ENCODE measurements at places on chromosomes 5 and 9.
A peak's percentile ranks its signal among the peaks of the same experiment; 100 is the strongest.

DNA sequence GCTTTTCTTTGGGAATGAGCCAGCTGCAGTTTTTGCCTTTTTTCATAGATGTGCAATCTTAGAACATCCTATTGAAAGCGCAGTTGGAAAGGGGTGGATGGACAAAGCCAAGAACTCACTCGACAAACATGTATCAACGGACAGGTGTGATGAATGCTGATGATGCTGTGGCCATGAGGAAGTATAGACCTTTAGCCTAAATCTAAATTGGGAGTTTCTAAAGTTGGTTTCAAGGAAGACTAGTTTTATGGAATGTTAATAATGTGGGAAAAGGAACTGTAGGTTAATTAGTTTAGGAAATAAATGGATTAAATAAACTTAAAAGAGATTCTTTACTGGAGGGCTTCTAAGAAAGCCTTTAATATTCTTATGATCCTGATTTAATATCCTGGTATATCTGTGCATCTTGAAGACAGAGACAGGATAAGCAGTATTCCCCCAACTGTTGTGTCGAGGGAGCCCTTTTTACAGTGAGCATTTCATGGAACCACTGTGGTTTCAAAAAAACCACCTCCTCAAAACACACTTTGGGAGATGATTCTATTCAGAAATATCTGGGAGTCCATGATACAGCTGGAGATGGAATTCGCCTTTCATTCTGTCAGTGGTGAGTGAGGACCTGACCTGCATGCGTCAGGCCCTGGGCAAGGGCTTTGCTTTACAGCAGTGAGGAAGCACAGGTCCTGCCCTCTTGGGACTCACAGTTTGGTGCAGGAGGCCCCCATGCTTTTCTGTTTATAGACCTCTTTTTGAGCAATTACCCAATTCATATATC, 82.6 kb downstream of the AOPEP start:
- DNase-seq, result no peak

- no peak for DNase-seq
Observed at GRCh38 chr9:95368377-95369160, 51.1 kb upstream of the FANCC start.

GRCh38 chr9:621201-621855, 220.2 kb upstream of the DMRT1 start:
- no peak for DNase-seq

GRCh38 chr5:77761606-77762005, 14.5 kb downstream of the TBCA start:
- DNase-seq, result no peak

DNA sequence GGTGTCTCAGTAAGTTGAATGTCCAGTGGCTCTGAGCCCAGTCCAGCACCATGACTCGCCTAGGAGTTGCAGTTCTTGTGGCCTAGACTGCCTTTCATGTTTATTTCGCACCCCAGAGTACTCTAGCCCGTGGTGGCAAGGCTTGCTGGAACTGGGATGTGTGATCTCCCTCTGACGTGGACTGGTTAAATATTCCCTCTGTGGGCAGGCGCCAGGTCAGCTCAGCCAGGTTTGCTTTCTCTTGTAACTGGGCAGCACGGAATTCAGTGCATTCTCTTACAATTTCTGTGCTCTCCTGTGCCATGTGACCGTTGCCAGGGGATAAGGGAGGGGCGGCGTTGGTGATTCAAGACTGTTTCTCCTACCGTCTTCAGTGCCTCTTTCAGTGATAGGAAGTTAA, 270.8 kb downstream of the KDM4C start:
- DNase-seq, result no peak

GRCh38 chr9:127455324-127455992, 4.1 kb downstream of the LRSAM1 start:
- peak; percentile 39 for DNase-seq

DNA sequence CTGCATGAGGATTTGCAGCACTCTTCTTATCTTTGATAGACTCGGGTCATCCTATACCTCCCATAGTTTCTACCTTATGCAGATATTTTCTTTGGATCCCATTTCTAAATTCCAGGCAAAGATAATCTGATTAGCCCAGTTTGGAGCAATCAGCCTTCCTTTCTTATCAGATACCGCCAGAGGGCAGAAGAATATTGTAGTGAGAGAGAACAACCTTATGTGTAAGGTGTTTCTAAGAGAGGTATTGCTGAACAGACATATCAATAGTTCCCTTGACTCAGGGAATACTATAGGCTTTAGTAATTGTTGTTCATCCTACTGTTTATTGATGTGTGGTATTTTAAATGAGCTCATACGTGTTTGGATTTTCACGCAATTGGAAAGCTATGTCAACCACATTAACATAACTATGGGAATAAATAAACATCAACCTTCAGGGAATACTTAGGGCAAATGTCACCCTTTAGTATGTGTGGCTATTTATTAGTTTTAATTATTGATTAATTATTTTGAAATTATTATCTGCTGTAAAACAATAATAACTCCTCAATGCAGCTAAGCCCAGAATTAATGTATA, 1435.2 kb upstream of the CDH9 start:
- no peak for DNase-seq

DNA sequence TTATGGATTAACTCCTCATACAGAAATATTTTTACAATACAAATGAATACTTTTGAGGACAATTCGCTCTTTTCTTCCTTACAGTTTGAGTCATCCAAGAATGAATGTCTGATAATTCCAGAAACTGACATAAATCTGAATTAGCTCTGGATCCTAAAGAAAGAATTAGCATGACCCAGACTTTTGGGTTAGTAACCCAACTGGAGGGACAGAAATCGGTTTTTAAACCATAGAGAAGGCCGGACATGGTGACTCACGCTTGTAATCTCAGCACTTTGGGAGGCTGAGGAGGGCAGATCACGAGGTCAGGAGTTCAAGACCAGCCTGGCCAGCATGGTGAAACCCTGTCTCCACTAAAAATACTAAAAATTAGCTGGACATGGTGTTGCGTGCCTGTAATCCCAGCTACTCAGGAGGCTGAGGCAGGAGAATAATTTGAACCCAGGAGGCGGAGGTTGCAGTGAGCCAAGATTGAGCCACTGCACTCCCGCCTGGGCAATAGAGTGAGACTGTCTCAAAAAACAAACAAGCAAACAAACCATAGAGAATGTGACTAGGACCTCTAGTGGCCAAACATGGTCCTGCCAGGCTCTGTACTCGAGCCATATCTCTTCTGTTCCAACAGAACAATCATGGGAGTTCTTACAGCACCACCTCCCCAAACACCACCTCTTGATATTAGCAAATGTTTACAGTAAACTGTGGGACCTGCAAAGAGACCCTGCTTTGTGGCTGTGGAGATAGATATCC, 44.8 kb downstream of the LURAP1L start:
- no peak for DNase-seq

DNA sequence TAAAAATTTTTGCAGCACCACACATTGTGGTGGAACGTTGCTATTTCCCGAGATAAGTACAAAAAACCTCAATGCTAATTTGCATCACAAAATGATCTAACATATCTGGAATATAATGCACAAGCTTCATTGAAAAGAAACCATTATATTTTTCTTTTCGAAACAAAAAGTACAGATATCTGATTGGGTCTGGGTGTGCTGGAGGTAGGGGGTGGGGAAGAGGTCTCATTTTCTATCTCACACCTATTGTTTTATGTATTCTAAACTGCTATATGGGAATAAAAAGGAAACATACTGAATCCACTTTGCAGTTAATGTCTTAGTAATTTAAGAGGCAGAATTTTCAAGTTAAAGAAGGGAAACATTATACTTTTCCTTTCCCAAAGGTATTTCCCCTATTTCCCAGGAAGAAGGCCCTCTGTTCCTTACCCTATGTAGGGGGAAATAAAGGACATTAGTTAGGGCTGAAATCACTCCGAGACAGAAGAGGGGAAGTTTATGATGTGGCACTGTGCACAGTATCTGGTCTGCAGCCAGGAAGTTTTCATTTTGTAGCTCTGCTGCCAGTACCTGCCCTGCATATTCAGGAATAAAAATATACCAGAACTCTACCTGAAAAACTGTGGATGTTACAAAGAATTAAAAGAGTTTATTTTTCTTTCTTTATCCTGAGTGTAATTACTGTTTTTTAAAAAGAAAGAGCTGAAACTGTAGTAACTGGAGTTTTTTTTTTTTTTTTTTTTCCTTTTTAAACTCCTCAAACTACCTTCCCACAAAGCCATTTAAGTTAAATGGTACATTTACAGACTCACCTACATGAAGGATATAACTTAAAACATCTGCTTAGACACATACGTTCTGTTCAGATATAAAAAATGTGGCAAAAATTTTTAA, 7.4 kb downstream of the MEF2C start:
- DNase-seq, result no peak

GRCh38 chr5:62376064-62376463, 27.6 kb downstream of the DIMT1 start:
- DNase-seq, result no peak

DNA sequence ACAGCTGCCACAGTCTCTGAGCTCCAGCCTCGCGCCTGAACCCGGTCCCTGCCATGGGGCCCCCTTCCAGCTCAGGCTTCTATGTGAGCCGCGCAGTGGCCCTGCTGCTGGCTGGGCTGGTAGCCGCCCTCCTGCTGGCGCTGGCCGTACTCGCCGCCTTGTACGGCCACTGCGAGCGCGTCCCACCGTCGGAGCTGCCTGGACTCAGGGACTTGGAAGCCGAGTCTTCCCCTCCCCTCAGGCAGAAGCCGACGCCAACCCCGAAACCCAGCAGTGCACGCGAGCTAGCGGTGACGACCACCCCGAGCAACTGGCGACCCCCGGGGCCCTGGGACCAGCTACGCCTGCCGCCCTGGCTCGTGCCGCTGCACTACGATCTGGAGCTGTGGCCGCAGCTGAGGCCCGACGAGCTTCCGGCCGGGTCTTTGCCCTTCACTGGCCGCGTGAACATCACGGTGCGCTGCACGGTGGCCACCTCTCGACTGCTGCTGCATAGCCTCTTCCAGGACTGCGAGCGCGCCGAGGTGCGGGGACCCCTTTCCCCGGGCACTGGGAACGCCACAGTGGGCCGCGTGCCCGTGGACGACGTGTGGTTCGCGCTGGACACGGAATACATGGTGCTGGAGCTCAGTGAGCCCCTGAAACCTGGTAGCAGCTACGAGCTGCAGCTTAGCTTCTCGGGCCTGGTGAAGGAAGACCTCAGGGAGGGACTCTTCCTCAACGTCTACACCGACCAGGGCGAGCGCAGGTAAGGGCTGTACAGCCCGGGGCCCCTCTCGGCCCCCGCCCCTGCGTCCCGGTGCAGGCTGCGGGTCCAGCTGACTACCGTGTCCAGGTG, 509 bp downstream of the LVRN start:
- peak; percentile 58 for DNase-seq

DNA sequence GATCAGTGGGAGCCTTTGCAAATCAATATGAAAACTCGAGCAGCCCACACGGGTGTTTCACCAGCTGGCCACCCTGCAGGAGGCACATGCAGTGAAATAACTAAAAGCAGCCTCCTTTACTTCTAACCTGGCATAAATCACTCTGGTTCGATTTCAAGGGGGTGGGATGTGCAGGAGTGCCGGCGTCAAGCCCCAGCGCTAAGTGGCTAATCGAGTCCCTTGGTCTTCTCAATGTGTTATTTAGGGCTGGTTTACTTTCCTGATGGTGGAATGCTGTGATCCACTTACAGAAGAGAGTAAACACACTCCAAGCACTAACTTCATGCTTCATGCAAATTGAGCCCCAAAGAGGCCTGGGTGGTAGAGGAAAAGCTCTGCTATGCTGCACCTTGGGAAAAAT, 109.4 kb downstream of the TMEM174 start:
- no peak for DNase-seq

DNA sequence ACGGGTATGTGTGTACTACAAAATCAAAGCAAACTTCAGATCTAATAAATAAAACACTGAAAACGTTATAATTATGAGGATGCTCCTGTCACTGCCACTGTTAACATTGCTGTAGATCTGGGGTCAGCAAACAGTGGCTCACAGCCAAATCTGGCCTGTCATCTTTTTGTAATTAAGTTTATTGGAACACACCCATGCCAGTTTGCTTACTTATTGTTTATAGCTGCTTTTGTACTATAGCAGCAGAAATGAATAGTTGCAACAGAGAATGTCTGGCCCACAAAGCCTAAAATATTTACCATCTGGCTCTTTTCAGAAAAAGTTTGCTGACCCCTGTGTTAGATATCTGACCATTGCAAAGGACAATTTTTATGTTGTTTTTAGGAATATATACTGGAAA, 32.1 kb downstream of the PRRC1 start:
- no peak for DNase-seq

DNA sequence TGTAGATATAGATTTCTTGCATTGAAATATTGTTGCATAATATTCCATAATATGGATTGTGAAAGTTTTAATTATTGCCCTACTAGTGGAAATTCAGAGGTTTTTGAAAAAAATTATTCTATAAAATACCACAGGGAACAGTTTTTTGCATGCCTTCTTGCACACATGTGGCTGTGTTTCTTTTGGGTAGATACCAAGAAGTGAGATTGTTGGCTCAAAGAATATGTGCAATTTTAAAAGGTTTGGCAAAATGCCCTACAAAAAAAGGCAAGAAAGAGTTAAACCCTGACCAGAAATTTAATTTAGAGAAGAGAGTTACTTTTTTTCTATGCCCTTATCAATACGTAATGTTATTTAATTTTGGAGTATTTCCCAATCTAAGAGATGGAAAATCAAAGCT, 270.8 kb upstream of the DAPK1 start:
- no peak for DNase-seq

DNA sequence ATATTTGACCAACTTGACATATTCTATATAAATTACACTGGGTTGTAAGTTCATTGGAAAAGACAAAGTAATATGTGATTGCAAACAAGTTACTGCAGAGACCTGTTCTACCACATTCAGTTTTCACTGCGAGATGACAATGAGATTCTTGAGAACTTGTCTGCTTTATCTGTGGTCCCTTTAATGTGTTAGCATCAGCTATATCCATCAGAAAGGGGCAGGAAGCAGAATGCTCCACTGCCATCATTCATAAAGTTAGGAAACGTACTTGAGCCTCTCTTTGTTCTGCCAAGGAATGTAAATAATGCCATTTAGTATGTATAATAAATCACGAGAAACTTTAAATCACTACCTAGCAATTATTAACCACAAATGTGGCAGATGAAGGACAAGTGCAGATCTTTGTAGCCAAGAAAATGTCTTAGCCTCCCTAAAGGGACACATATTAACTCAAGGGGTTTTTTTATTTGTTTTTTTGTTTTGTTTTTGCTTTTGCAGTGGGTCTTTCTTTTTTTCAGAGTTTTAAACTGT, 59.4 kb downstream of the GIN1 start:
- DNase-seq, result no peak

DNA sequence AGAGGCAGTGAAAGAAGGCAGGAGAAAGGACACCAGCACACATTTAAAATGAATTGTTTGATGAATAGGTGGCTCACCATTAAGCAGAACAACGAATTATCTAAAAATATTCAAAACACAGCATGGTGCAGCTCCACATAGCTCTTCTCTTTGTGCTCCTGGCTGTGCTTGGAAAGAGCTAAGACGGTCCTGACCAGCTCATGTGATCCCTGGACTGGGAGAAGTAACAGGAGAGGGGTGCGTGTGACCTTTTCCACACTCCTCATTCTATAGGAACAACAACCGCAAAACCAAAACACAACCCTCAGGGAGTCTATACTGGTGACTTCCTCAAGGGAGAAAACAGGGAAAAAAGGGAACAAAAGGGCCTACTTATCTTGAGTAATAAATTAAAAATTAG, 140.5 kb downstream of the DIRAS2 start:
- no peak for DNase-seq

All from AG20443 (cell line).